ENCODE measurements at places on chromosomes 3 and 15.

DNA sequence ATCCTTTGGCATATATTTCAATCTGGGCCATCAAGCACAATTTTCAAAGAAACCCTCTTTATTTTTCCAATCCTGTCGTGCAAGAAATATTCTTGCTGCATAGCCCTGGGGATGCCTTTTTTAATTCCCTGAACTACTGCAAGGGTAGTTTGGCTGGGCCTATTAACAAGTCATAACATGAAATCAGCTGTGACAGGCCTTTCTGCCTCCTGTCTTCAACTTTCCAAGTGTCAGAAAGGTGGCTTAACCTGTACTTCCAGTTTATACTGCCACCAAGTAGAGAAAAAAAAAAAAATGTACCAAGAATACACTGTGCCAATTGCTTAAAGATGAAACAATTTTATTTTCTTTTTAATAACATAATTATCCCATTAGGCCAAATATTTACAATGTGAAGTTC lies 32.4 kb upstream of the SPPL2A start:
- DNase-seq: no peak

- no peak for DNase-seq
These were observed 47.7 kb downstream of the BDH1 start for GRCh38 chr3:197508051-197508451.

GRCh38 chr3:112353365-112353764 lies 20.4 kb downstream of the CD200 start:
- DNase-seq: no peak

GRCh38 chr3:113254171-113254947 lies 43.0 kb downstream of the BOC start:
- DNase-seq: no peak

All from activated CD4-positive, CD25-positive, alpha-beta regulatory T cell treated with anti-CD3 and anti-CD28 coated beads, Interleukin-2, amount 50 U/mL, for 72 hours (primary cell).